ENCODE measurements at places on chromosomes 2 and 18.

DNA sequence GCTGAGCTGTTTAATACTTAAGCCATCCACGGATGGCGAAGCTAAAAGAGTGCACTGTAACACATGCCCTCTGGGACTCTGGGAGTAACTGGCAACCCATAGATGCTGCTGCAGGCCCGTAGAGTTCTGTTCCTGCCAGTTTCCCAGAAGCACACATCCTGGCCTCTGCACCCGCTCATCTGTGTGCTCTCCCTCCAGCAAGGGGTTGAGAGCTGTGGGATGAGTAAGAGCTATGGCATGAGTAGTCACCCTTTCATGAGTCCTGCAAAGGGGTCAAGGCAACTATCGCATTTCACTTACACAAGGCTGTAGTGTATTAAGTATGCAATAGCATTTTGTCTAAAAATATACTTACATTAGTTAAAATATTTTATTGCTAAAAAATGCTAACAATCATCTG is 1341.8 kb upstream of the NXPH2 start:
- no peak for DNase-seq

DNA sequence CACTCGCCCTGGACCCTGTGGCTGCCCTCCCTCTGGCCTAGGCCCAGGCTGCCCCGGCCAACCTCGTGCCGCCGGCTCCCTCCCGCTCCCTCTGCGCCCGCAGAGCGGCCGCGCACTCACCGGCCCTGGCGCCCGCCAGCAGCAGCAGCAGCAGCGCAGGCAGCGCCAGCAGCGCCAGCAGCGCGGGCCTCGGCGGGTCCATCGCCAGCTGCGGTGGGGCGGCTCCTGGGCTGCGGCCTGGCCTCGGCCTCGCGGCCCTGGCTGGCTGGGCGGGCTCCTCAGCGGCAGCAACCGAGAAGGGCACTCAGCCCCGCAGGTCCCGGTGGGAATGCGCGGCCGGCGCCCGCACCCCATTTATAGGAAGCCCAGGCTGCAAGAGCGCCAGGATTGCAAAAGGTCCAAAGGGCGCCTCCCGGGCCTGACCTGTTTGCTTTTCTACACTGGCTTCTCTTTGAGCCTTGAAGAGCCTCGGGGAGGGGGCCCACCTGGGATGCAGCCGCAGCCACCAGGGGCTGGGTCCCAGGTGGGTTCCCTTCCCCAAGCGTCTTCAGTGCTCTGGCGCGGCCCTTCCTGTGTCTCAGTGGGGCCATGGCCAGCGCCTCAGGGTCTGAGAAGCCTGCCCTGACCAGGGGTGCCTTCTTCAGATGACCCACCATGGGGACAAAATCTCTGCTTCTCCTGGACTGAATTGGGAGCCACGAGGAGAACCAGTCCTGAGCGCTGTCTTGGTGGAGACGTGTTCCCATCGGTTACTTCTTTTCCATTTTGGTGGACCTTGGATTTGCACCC is at the start of gene APOB:
Gene APOB (minus strand): TSS at position 330 of the 789 bp plus-strand sequence. CDS start 128 bp downstream, at position 202.
- no peak for DNase-seq

GRCh38 chr2:161199912-161200701 is 39.9 kb downstream of the TANK start:
- DNase-seq: no peak

DNA sequence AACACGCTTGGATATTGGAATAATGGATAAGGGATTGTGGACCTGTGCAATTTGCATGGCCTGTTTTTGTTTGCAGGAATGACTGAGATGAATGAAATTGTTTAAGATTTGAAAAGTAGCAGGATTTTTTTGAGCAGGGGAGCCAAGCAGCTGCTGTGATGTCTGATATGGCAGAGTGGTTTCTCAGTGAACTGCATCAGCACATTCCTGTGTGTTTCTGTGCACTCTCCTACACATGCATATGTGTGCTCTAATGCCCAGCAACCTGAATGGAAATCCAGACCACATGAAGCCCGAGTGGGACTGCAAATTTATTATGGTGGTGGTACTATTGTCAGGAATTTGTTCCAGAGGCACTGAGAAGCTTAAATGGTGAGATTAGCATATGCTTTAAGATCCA is 161.7 kb downstream of the PARD3B start:
- no peak for DNase-seq

DNA sequence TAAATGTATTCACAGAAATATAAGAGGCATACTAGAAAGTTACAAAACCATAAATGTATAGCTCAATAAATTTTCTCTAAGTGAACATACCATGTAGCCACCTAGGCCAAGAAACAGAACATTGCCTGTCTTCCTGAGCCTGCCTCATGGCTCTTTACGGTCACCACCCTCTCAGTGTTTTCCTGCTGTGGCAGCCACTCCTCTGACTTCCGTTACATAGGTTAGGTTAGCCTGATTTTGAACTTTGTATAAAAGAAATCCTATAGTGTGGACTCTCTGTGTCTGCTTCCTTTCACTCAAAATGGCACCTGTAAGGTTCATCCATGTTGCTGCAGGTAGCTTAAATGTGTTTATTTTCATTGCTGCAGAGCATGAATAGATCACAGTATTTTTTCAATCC is 11.6 kb upstream of the ST3GAL5 start:
- DNase-seq: no peak

DNA sequence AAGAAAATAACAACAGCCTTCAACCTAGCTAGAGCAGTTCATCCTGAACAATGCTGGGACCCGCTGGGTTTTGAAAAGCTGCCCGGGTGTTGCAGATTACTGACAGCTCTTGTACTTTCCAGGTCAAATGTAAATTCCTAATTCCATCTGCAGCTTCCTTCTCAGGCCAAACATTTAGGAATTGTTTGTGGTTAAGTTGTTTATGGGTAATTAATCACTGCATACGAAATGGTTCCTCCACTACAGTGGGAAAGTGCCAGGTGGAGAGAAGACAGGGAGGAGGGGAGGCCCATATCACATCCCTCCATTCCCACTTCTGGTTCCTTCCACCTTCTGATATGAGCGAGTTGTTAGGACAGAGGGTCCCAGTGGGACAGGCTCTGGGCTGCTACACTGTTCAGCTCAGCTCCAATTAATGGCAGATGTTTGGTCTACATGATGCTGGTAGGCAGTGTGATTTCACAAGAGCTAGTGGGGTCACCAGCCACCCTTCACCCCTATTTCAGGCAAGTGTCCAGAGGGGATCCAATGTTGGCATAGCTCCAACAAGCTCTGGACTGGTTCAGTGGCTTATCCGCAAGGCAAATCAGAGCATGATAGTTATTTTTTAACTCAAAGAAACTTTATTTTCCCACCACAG is 112.9 kb upstream of the ACAA2 start:
- DNase-seq: no peak

DNA sequence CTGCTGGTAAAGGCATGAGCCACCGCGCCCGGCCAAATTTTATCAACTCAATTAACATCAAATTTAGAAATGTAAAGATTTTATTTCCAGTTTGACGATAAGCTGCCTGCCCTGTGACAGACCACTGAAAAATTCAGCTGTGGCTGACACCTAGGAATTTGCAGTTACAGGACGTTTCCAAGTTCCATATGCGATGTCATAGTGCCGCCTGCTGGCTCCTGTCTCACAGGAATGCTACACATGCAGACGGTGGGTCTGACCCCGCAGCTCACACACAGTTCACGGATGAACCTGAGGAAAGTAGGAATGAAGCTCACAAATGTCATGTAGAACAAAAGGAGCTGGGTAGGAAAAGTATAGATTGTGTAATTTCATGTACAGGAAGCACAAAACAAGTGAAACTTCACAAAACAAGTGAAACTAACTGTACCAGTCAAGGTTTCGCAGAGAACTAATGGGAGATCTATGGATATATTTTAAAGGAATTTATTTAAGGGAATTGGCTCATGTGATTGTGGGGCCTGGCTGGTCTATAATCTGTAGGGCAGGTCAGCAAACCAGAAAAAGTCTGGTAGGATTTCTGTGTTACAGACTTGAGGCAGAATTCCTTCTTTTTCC is 13.2 kb upstream of the SEH1L start:
- DNase-seq: peak; percentile 64

DNA sequence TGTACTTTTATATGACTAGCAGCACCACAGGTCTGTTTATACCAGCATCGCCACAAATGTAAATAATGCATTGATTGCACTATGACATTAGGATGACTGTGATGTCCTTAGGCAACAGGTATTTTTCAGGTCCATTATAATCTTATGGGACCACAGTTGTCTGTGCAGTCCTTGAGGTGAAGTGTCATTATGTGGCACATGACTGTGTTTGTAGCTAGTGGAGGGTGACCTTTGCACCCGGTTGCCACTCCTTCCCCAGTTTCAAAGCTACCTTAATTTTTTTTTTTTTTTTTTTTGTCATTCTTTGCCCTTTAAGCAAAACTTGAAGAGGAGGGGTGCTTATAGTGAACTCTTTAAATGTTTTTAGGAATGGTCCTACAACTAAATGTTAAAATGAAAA is 386.4 kb downstream of the THSD7B start:
- no peak for DNase-seq

GRCh38 chr2:220002699-220003098 is 375.3 kb downstream of the SLC4A3 start:
- DNase-seq: no peak

DNA sequence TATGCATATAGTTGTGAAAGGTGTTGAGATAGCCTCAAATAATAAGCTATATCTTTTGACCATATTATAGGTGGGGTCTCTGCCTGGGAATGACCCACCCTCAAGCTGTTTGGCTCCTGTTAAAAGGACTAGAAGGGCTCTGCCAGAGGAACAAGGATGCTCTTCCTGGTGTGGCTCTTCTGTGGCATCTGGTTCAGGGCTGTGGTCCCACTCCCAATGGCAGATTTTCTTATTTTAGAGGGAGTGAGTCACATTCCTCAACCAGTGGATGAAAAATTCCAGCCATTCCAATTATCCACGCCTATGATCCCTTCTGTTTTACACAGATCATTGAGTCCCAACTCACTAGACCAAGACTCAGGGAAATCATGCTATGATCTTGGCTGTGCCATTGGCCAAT is 119.9 kb downstream of the PARD3B start:
- DNase-seq: no peak

DNA sequence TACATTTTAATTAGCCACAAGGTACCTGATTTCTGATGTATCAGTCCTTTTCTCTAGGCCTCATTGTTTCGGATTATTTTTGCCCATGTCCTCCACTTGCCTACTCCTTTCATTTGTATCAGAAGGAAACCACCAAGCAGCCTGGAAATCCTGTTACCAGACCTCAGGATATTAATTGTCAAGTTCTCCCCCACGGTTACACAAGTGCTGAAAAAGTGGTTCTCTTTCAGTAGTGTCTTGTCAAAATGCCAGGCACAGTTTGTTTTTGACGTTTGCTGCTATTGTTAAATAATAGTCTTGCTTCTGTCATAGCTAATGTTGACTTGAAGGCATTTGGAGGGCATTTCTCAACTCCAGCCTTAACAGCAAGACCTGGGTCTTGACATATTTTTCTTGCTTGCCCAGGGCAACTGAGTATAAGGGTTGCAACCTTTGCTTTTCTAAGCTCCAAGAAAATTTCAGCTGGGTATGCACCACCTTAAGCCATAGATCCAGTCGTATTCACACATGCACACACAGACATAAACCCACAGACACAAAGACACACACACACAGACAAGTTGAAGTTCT is 31.0 kb downstream of the INSIG2 start:
- DNase-seq: no peak

- no peak for DNase-seq
These were observed 727.4 kb downstream of the DPP10 start for GRCh38 chr2:115169814-115170213.

- no peak for DNase-seq
These were observed 8.5 kb upstream of the PAX3 start for GRCh38 chr2:222307143-222307756.

- no peak for DNase-seq
These were observed 3.5 kb upstream of the TUBB6 start for GRCh38 chr18:12304351-12305210.

- DNase-seq: no peak
These were observed 34.2 kb downstream of the CERS6 start for GRCh38 chr2:168490015-168490874.

Data from occipital lobe (tissue), 3 donors.